ENCODE measurements at places on chromosomes 3 and 15.

DNA sequence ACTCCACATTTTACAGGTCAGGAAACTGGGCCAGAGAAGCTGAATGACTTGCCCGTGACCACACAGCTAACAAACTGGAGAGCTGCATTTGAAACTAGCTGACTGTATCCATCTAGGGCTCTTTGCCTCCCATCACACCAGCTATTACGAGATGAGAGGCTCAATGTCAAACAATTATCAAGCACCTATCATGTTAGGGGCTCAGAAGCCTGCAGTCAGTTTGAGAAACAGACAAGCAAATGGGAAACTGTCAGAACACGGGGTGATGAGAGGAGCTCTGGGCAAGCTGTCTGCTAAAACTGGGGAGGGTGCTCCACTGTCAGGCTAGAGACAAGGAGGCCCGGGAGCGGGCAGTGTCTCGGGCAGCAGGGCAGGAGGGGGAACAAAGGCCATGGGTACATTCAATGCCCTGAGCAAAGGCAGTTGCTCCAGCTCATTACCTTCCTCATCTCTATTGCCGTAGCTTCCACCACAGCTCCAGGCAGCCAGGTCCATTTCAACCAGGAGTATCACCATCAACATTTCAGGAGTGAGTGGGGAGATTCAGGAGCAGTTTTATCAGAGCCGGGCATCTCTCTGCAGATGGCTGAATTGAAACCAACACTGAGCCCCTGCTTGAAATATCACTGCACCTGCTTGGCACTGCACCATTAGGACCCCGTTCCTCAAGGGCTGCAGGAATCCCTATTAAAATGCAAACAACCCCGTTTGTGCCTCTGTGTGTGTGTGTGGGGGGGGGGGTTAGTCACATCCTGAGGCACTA is 122.6 kb downstream of the RAB11A start:
- DNase-seq = no peak

DNA sequence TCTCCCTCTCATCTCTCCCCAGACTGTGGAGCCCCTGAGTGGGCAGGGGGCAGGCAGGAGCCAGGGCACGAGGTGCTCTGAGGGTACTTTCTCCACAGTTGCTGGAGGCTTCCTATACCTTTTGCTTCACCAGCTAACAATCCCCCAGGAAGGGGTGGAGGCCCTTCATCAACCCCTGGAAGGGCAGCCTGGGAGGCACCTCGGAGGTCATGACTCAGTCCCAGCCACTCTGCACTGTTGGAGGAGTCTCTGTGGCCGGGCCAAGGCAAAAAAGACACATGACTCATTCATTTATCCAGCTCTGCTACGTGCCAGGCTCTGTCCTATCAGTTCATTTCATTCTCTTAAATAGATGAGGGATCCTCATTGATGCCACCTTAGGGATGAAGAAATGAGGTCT is 15.6 kb upstream of the KY start:
- no peak for DNase-seq

DNA sequence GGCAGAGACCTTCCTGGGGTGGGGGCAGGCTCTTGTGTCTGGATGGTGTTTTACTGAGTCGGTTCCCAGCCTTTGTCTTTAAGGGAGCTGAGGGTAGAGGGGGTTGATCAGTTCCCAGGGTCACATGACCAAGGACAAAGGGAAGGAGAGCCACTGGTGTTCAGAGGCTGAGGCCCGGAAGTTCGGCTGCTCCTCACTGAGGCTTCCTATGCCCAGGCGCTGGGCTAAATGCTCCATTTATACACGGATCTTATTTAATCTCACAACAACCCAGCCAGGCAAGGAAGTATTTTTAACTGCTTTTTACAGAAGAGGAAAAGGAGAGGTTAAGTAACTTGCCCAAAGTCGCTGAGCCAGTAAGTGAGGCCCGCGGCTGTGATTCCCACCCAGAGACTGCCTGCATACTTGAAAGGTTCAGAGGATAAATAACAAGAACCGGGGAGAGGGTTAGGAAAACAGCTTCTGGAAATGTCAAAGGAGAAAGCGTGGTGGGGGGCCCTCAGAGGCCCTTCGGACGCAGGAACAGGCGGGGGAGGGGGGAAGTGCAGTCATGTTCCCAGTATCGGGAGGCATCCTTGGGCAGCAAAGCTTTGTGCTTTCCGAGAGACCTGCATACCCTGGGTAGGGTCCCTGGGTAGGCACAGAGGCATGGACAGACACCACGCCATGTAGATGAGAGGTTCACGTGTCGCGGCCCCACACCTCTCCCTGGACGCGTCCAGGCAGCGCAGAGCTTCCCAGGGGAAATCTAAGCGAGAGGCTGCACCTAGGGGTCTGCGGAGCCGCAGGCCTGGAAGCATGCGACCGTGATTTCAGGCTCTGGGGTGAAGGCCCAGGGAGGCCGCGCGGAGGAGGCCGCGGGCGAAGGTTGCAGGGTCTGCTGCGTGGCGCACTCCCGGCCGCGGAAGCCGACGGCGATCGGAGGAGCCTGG is 21.3 kb downstream of the EPHB3 start:
- DNase-seq = no peak

DNA sequence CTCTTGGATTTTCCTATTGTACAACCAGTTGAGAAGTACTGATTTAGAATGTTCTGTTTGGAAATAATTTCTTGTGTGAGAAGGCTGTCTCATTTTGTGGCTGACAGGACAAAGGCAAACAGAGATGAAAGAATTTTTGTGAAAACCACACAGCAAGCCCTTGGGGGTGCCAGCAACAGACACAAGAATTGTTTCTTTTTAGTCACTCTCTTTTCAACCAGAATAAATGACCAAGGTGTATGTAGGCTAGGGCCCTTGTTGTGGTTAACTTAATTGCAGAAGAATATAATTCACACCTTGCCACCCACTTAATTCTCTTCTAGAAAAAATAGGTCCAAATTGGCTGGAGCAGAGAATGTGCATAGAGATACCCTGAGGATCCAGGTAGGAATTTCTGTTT is 329.4 kb upstream of the TBC1D5 start:
- no peak for DNase-seq

GRCh38 chr3:114595522-114596028 is 301.7 kb downstream of the TIGIT start:
- DNase-seq = no peak

- peak; percentile 49 for DNase-seq
These were observed 124.6 kb downstream of the AKAP13 start for GRCh38 chr15:85504749-85505676.

- DNase-seq = no peak
These were observed 179.9 kb upstream of the THBS1 start for GRCh38 chr15:39400821-39401550.

DNA sequence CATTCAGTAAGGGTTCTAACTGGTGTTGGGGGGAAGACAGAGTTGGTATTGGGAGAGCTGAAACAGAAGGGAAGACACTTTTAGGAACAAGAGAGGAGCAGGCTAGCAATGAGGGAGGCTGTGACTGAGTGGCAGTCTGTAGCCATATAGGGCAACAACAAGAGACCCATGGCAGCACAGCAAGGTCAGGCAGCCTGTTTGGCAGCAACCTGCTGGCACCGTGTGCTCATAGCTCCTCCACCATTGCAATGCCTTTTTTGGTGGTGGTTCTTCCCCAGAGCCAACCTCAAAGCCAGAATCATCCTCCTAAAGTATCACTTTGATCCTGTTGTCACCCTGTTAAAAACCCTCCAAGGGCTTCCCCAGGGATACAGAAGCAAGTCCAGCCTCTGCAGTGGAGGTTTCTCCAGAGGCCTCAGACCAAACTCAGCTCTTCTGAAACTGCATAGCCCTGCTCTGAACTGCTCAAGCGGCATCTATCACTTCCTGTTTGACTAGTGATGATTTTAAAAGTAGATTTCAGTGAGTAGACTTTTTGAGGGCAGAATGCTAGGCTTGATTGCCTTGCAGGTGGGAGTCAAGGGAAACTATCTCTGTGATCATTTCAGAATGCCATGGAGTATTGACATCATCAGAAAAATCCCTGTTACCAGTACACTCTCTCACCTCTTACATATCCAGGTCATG is 176.9 kb downstream of the STAC start:
- DNase-seq = no peak

DNA sequence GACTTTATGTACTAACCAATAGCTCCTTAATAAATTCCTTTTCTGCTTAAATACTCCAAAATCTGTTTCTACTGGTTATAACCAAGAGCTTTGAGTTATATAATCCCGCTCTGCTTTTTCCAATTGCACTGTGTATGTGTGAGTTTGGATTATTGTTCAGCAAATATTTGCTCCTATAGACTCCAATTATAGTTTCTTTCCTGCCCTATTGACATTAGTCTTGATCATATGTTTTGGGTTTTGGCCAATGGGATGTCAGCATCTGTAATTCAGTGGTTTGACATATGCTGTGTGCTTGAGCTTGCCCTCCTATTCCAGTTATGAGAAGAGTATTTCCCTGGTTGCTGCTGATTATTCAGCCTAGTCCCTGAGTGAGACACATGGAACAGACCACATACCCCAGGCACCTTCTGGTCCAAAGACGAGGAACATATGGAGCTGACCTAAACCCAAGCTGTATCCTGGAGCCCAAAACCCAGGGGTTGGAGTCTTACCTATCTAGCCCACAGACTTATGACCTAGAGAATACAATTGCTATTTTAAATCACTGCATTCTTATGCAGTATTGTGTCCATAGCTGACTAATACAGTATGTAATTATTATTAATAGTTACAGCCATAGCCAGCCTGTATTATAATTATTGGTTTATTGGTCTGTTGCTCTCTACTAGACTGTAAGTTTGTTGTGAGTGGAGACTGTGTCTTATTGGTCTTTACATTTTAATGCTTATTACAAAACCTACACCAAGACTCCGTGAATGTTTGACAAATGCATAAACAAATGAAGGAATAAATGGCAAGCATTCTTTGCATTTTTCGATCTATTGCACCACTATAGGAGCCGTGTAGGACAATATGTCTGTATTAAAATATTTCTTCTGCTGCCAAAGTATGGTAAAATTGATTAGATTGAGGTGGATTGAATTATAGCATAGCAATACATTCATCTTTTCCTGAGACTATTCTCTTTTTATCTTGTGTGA is 11.7 kb upstream of the ZNF280D start:
- DNase-seq = no peak

DNA sequence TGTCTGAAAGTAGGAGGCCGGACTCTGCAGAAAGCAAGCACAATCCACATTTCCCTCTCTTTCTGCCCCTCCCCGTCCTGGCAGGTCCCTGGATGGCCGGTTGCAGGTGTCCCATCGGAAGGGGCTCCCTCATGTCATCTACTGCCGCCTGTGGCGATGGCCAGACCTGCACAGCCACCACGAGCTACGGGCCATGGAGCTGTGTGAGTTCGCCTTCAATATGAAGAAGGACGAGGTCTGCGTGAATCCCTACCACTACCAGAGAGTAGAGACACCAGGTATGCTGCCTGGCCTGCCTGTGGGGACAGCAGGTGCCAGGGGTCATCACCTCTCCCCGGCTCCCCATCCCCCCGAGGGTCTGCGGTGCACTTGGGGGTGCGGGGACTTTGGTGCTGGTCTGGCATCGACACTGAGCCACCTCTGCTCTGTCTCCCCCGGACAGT is 89.6 kb downstream of the AAGAB start:
- DNase-seq = no peak
